ENCODE measurements at places on chromosomes 6 and 20. TPM values are rescaled to one million over a fixed set of nuclear protein-coding genes. Genes with fewer than 3 reads are reported as not detected.

Gene SNPH
- total RNA-seq, result 12.8 TPM

DNA sequence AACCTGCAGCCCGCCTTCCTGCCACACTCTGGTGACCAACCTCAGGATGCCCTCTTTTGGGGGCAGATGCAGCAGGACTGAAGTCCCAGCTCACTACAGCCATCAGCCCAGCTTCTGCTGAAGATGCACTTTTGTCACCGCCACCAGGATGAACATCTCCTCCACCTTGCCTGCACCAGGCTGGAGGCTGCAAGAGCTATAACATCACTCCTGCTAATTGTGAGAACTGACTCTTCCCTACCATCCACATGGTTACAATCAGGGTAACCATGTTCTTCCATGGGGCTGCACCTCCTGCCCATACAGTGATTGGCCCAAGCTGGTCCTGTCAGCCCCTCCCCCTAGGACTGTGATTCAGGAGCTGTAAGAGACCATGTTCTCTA is 2.0 kb upstream of the ACTL10 start:
- no peak for DNase-seq

- DNase-seq, result no peak
These were observed 264.8 kb downstream of the SLC35F1 start for GRCh38 chr6:118171852-118172251.

Gene NSFL1C
- 30.4 TPM for total RNA-seq

- no peak for DNase-seq
These were observed 29.0 kb downstream of the SLC12A5 start for GRCh38 chr20:46057856-46058598.

- no peak for DNase-seq
These were observed 576.4 kb downstream of the HDGFL1 start for GRCh38 chr6:23145781-23146180.

DNA sequence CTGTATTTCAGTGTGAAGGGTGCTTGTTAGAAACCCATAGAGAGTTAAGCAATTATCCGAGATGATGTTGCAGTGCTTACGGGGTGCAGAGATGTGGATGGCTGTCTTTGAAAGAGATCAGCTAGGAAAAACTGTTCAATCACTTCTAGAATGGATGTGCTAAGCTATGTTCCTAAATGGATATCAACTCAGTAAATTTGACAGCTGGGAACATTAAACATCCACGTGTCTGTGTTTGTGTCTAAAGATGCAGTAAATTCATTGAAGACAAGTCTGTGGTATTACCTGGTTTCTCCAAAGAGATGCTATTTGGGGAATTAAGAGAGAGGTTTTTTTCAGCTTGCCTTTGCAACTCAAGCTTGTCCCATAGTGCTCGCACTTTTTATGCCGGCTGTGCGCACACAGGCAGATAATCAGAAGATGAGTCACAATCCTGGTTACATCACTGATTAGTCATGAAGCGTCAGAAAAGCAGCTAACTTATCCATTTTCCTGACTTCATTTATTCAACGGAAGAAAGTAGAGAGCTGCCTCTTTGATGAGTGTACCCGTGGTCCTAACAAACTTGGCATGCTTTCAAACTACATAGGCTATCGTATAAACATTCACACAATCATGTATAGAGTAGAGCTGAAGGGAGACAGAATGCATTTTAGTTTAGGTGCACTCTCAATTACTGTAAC is 691.7 kb upstream of the SLC35B3 start:
- no peak for DNase-seq

Gene MYLK2
- 1.1 TPM for total RNA-seq

Gene SLC17A9
- total RNA-seq, result 0.36 TPM

GRCh38 chr20:64133951-64134407 is 26.6 kb upstream of the NPBWR2 start:
- DNase-seq, result no peak

Gene AGPAT1
- total RNA-seq, result 16.6 TPM

Gene SMIM13
- 75.2 TPM for total RNA-seq

DNA sequence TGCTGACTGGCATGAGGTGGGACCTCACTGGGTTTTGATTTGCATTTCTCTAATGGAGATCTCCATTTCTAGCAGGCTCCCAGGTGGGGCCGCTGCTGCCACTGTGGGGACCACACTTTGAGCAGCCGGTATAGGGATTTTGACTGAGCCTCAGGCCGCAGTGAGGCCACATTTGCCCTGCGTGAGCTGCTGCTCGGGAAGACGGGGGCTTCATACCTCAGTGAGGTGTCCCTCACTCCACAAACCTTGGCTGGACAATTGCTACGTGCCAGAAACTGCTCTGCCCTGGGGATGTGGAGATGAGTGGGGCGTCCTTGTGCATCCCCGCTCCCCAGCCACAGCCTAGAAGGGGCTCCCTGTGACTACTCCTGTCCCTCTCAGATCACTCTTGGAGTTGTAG is 134.3 kb downstream of the ANKRD60 start:
- no peak for DNase-seq

- DNase-seq, result peak; percentile 85
These were observed 9.0 kb upstream of the HSP90AB1 start for GRCh38 chr6:44237813-44238433.

Gene MYCT1
- total RNA-seq, result 3.1 TPM

Gene TSHZ2
- total RNA-seq, result 7.1 TPM

- no peak for DNase-seq
These were observed 14.0 kb upstream of the LOC128125822 start for GRCh38 chr6:63558278-63558677.

GRCh38 chr6:24796616-24797290 is 2.0 kb downstream of the ARMH2 start:
- no peak for DNase-seq

DNA sequence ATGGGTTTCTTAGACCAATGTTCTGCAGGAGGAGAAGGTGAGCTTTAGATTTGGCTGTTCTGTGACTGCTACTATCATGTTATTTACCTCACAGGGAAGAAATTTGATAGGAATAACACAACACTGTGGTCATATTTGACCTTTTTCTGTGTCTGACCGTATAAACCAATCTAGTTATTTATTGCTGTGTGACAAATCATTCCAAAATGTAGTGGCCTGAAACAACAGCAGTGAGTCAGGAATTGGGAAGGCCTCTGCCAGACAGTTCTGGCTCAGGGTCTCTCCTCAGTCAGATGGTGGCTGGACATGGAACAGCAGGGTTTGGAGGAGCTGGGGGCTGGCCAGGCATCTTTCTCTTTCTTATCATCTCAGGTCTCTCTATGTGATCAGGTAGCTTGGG is 33.0 kb downstream of the RIPOR2 start:
- no peak for DNase-seq
